ENCODE measurements at places on chromosomes 11 and 22.

- no peak for DNase-seq
Measured at GRCh38 chr11:87775036-87775435, 400.2 kb downstream of the RAB38 start.

DNA sequence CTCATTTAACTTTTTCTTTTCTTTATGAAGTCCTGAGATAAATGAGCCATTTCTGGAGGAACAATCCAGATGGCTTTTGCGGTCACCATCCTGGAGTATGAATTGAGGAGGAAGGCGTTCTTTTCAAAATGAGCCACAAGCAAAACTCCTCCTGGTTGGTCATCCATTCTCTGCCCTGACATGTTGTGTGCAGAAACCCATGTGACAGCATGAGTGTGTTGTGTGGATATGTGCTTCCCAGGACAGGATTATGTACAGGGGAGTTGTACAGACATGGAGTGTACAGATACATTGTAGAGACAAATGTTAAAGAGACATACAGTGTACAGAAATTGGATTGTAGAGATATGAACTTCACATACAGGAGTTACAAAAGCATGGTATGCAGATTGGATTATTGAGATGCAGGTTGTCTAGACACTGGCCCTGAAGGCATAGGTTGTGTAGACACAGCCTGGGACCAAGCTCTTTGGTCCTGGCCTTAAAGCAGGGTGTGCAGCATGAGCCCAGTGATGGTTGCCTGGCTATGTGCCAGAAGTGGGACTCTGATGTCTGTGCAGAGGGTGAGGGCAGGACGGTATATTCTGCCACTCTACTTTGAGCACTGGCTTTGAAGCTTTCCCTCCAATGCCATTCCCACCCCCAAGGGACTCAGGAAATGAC lies 178.5 kb upstream of the ZBED5 start:
- no peak for DNase-seq

- no peak for DNase-seq
Measured at GRCh38 chr11:125292100-125292499, 127.5 kb downstream of the PKNOX2 start.

DNA sequence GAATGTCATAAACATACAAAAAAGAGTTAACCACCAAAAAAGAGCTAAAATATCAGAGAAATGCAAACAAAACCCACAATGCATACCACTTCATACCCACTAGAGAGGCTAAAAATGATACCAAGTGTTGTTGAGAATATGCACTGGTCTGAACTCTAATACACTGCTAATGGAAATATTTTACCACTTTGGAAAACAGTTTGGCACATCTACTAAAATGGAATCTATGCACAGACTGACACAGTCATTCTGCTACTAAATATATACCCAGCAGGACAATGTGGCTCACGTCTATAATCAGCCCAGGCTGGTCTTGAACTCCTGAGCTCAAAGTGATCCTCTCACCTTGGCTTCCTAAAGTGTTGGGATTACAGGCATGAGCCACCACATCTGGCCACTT lies 18.0 kb downstream of the MAPK1 start:
- DNase-seq: no peak

- no peak for DNase-seq
Measured at GRCh38 chr11:128733440-128734102, 39.7 kb downstream of the FLI1 start.
